ENCODE measurements at places on chromosomes 3 and 15.

GRCh38 chr3:127728417-127729015, 55.8 kb downstream of the ABTB1 start:
- no peak for DNase-seq

DNA sequence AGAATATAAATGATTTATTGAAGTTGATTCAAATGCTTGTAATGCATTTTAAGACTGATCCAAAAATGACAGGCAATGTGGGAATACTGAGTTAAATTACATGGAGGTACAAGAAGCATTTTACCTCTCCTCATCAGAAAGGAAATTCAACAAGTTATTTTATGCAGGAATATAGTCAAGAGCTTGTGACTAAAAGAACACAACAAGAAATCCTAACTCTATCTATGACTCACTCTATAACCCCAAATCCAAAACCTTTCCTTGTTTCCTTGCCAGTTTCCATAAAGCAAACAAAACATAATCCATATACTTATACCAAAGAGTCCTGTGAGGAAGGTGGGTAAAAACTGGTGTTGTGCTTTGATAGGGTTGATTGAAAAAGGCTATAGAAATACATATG, 30.8 kb downstream of the SIN3A start:
- peak; percentile 65 for DNase-seq

GRCh38 chr3:182632077-182632393, 161.3 kb upstream of the ATP11B start:
- DNase-seq, result no peak

DNA sequence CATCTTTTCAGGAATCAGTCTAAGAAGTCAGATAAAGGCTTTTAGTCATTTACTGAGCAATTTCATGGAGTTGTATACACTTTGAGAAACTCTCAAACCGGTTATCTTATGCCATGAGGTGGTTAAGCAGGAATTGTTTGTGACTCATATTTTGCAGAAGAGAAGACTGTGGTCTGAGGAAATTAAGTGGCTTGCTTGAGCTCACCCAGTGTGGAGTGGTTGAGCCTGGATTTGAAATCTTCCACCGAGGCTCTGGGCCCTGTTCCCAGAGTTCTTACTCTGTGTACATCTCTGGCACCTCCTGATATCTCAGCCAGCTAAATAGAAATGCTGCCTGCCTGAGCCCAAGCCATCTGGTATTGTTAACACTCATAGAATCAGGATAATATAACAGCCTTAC, 37.8 kb upstream of the BCL6 start:
- no peak for DNase-seq

DNA sequence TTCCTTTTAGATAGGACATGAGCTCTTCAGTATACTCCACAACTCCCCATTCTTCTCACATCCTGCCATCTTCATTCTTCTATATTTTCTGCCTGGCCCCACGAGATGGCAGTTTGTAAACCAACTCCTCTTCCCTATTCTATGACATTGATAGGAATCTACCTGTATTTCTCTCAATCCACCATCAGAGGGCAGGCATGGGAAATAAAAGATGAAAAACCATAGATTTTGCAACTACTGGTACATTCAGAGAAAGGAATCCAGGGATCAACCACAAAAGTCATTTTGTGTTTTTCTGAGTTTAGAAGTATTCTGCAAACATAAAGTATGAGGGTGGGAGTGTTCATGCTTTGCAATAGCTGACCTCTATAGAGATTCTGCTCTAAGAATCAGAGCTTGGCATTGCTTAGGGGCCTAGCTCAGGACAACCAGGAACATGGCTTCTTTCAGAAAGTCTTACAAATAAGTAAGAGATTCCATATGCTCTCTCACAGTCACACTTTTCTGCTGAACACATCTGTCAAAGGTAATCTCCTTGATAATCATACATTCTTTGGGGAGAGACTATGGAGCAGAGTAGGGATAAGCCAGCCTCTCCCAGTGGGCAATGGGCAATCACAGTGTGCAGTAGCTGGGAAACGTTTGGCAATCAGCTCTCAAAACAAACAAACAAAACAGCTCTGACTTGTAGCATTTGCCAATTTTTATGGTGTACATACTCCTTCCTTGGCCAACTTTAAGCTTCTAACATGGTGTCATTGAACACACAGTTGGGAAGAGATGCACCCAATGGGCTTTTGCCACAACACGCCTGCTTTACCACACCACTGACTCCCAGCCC, 43.1 kb upstream of the SLC25A36 start:
- peak; percentile 55 for DNase-seq

GRCh38 chr3:126294211-126294808, 62.9 kb downstream of the KLF15 start:
- no peak for DNase-seq

DNA sequence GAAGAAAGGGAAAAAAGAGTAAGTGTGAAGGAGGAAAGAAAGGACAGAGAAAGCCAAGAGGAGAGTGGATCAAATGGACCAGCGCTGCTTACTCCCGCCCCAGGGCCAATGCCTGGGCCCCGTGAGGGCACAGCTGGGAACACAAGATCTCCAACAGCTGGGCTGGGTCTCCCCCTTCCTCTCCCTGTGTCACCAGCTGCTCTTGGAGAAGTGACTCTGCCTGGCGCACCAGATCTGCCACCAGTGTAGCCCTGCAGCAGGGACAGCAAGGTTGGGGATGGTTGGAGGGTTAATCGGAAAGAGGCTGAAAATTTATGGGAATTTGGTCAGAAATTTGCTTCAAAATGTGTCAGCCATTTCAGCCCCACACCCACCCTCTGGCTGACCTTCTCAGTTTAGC, 8.4 kb downstream of the CDAN1 start:
- no peak for DNase-seq

- DNase-seq, result no peak
Observed at GRCh38 chr3:8778475-8778874, 9.1 kb upstream of the OXTR start.

- no peak for DNase-seq
Observed at GRCh38 chr3:24460974-24461373, 33.7 kb downstream of the THRB start.

- DNase-seq, result no peak
Observed at GRCh38 chr3:184443364-184443763, 63.5 kb downstream of the CHRD start.

GRCh38 chr15:28945626-28946230, 60.0 kb downstream of the APBA2 start:
- DNase-seq, result no peak

DNA sequence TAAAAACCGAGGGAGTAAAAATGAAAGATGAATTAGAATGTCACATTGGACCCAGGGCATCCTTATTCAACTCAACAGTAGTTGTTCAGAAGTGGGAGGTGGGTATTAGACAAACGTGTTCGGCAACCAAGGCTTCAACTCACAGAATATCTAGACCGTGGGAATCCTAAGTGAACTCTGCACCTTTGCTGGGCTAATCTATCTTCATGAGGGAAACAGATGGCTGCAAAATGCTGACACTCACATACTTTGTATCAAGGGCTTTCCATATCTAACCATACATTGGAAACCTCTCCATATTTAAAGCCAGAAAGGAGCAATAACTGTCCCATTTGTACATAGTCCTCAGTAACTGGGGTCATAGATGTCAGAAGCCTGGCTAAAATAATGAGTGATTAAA, 20.9 kb downstream of the PLSCR1 start:
- no peak for DNase-seq

DNA sequence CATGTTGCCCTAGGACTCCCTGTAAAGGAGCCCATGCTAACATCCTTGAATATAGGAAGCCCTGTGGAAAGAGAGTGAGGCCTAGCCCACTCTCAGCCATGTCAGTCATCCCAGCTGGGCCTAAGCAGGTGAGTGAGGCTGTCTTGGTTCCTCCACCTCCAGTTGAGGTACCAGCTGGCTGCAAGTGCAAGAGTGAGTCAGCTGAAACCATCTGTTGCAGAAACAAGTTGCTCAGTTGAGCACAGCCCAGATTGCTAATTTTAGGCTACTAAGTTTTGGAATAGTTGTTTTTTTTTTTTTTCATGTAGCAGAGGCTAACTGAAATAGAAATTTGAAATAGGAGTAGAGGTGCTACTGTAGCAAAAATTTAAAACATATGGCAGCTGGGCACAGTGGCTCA, 43.7 kb upstream of the ADPGK start:
- no peak for DNase-seq

GRCh38 chr15:62545467-62546227, 380.6 kb upstream of the C2CD4B start:
- no peak for DNase-seq

DNA sequence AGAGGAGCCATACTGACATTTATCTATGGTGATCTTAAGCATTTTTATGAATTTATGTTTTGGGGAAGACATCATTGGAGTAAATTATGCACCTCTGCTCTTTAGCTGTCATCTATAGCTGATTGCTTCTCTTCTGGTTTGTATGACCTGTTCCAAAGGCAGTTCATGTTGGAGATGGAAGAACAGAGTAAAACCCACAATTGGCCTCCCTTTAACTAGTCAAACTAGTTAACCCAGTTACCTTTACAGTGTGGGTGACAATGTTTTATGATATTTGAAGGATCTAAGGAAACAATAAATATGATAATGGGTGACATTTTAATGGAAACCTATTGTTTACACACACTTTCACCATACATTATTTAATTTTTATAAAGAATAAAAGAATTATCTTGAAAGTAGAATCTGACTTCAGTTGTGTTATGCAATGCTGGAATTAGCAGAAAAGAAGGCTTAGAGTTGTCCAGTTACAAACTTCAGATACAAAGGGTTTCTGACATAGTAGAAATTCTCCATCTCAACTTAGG, 263.5 kb downstream of the NFKBIZ start:
- DNase-seq, result no peak

DNA sequence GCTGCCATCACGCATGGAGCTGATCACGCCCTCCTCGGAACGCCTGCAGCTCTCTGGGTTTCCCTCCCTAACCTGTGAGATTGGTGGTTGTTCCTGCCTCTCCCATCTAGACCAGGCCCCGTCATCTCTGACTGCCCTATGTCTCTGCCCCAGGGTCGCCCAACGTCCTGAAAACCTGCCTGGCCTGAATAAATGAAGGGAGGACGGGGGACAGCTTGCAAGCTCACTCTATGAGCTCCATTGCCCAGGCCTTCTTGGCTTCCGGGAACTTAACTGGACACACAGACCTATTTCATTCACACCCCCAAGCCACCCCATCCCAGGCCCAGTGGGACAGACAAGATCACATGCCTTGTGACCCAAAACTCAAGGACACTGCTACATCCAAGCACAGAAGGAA, 274.2 kb downstream of the XXYLT1 start:
- no peak for DNase-seq

GRCh38 chr15:22895465-22896190, 57.2 kb downstream of the NIPA2 start:
- no peak for DNase-seq

GRCh38 chr3:14513566-14514322, 26.4 kb downstream of the GRIP2 start:
- no peak for DNase-seq

GRCh38 chr3:16429086-16429485, 84.4 kb downstream of the RFTN1 start:
- no peak for DNase-seq

GRCh38 chr3:180749796-180750195, 70.5 kb upstream of the CCDC39 start:
- DNase-seq, result no peak

- no peak for DNase-seq
Observed at GRCh38 chr15:101003706-101004105, 84.5 kb downstream of the LRRK1 start.

- peak; percentile 87 for DNase-seq
Observed at GRCh38 chr15:29822684-29823459, 604 bp upstream of the TJP1 start.

GRCh38 chr15:29676961-29677402, 145.3 kb downstream of the TJP1 start:
- peak; percentile 32 for DNase-seq

- DNase-seq, result no peak
Observed at GRCh38 chr3:15683253-15683652, 81.7 kb downstream of the BTD start.

GRCh38 chr3:47377186-47377585, 3.6 kb upstream of the PTPN23 start:
- DNase-seq, result no peak

DNA sequence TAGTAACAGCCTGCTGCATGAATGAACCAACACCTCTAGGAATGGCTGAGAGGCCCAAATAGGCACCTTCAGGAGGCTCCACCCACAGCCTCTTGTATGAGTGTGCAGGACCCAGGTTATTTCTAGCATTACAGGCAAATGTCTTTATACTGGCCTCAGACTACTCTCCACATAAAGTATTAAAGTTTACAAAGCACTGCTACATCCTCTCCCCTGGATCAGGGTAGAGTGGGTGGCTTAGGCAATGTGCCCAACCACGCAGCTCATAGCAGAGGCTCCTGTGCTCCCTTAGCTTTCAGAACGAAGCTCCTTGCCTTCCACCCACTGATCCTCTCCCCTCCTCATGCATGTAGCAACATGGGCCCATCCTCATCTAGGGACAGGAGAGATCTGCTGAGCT, 16.3 kb downstream of the TMEM43 start:
- DNase-seq, result no peak

- no peak for DNase-seq
Observed at GRCh38 chr15:69435985-69436384, 16.6 kb upstream of the RPLP1 start.

DNA sequence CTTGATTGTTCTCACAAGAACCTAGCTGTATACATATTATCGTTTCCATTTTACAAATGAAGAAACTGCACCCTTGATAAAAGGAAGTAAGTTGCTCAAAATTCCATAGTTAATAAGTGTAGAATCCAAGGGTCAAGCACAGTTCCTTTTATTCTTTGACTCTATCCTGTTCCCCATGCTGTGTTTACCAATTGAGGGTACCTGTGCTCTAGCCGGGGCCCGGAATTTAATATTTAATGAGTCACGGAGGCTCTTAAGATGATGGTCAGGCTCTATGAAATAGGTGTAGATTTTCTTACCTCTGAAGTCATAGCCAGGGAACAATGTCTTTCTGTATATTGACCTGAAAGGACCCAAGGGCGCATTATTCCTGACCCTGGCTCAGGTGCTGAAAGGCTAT, 65.2 kb downstream of the LPP start:
- DNase-seq, result no peak

GRCh38 chr3:196942915-196943277, 568 bp upstream of the NCBP2 start:
- DNase-seq, result no peak

DNA sequence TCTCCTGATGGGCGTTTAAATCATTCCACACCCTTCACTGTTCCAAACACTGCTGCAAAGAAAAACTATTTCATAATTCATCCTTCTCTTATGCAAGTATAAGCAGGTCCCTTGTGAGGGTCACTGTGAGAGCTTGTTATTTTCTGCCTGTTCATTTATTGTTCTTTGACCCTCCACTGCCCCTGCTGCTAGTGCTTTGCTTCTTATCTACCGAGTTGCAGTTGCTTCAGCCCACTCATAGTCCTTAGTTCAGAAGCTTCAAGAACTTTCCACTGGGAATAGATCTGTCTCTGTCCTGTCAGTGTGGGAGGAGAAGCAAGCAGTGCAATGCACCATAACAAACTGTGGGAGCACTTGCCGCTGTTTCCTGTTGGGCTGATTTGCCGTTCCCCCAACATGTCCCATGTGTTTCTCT, 39.8 kb downstream of the RIOX2 start:
- no peak for DNase-seq

DNA sequence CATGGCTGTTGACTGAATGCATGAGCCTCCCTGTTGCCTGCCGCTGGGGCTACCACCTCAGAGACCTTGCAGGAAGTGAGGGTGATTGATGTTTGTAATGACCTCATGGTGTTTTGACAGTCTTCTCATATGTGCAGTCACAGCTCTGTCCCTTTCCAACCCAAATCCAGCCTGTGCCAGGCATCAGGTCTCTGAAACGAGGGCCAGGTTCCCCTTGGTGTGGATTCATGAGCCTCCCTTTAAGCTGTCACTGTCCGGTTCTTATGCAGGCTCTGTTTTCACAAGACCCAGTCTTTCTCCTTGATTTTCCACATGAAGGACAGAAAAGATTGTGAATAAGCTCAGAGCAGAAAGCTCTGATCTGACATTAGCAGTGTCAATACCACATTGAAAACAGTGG, 43.1 kb downstream of the CEMIP start:
- DNase-seq, result no peak

Measured in endothelial cell of umbilical vein (primary cell).